Activated naive CD8-positive, alpha-beta T cell treated with anti-CD3 and anti-CD28 coated beads for 36 hours (primary cell): ENCODE measurements at places on chromosomes 4 and X.

GRCh38 chrX:40988100-40988499 lies 97.1 kb upstream of the USP9X start:
- no peak for DNase-seq

- DNase-seq, result no peak
Observed at GRCh38 chr4:78692822-78693170, 83.4 kb upstream of the BMP2K start.

- no peak for DNase-seq
Observed at GRCh38 chrX:139969286-139969685, 4.0 kb upstream of the CXorf66 start.

DNA sequence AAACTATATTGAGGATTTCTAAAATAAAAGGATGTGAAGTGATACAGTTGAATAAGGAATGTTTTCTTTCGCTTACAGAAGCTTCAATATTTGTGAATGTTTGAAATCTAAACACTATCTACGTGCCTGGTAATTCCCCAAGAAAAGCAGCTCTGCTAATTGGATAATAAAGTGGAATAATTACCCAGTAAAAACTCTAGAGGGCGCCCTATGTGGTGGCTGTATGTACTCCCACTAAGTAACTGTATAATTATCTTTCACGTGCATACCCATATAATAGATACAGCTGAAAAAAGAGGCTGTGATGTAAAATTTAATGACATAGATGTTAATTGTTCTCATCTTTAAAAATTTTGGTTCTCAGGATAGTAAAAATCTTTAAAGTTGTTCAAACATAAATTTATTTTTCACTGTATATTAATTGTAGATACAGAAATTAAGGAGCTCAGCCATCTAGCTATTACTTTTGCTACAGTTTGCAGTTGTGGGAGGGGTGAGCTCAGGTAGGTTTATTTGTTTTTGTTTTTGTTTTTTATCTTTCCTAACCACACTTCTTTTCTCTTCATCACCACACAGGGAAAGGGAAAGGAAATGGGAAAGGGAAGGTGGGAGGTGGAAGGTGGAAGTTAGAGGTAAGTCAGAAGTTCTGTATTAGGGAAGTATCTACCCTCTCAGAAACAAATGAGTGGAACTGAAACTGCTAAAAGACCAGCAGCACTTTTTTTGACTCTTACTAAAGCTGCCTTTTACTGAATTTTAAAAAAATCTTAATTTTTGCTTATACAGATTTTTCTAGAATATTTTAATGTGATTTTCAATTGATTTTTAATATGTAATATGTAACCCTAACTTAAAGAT lies 151.7 kb upstream of the RPS6KA6 start:
- DNase-seq, result no peak

GRCh38 chr4:69467797-69468196 lies 27.9 kb downstream of the UGT2B4 start:
- DNase-seq, result no peak

DNA sequence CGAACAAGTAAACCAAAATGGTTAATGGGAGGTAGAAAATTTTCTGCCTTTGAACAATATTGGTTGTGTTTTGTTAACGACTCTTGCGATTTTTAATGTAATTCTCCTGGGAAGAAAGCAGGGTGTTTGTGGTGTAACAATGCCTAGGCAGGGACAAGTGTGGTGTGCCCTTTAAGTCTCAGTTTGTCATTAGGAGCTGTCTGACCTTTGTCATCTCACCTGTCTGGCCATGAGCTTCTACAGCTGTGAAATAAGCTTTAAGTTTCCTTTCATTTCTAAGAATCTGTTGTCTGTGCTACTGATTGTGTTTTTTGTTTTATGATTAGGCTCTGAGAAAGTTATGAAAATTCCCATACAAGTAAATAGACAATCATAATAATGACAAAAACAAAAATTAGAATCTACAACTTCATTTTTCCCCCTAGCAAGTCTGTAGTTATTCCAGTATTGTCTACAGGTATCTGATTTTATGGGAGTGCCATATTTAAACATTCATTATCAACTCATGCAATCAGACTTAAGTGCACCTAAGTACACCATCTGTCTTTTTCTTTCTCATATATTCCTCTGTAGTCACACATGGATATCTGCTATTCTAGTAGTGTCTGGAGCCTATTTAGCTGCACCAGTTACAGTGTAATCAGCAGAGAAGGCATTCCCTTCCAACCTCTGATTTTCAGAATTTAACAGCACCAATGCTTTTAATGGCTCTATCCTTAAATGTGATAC lies 203.5 kb downstream of the PPARGC1A start:
- DNase-seq, result no peak

DNA sequence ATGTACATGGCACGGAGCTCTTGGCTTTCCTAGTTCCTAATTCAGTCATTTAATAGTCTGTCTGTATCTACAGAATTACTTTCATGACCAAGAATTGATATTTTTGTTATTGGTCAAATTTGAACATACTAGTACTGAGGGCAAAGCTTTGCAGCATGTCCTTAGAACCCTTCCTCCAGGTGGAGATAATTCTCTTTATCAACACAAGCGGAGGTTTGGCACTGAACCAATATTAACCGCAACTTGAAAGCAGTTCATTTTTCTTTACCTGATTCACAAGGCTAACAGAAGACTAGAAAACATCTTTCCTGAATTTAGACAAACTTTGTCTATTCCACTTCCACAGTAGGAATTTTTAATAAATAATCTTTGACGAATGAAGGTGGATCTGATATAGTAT lies 73.8 kb downstream of the TACR3 start:
- no peak for DNase-seq

GRCh38 chr4:10413177-10413576 lies 44.0 kb downstream of the ZNF518B start:
- DNase-seq, result no peak

DNA sequence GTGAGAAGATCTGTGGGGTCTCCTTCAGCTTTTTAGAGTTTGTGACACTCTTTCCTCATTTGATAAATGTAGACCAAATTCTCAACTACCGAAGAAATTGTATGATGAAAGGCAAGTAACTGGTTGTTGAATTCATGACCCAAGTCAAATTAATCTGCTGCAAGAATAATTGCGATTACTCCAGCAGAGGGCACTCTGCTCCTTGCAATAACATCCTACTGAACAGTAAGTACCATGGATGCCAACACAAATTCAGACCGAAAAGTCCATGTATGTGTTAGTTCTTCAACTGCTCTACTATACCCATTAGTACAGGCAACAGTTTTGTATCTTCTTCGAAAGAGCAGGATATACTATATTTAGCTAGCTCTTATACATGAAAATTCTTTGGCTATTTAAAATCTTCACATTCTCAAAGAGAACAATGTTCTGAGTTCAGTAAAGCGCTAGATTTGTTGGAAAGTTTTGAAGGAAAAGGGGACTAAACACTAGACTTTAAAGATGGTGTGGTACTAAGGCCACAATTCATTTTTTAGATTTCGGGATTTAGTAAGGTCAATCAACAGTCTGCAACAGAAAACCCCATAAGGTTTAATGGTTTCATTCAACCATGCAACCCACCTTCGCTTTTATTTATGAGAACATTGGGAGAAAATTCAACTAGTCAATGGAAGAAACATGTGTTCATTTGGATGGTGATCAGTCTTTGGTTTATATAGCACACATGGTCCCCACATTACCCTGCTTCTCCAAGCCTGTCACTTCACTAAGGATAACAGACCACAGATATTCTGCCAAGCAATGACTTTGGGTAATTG lies 105.4 kb upstream of the TBC1D9 start:
- peak; percentile 27 for DNase-seq

DNA sequence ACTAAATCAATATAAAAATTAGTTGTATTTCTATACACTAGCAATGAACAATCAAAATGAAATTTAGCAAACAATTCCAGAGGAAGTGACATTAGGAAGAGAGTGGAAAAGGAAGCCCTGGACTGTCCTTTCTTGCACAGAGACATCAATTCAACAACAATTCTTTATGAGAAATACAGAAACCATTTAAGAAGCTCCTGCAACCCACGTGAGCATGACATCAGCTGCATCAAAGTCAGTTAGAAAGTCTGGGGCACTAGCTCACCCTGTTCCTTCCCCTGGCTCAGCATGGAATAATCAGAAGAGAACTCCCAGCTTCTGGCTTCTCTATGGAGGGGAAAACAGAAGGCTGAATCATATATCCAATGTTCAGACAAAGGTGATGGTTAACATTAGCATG lies 48.6 kb upstream of the STARD8 start:
- DNase-seq, result no peak

DNA sequence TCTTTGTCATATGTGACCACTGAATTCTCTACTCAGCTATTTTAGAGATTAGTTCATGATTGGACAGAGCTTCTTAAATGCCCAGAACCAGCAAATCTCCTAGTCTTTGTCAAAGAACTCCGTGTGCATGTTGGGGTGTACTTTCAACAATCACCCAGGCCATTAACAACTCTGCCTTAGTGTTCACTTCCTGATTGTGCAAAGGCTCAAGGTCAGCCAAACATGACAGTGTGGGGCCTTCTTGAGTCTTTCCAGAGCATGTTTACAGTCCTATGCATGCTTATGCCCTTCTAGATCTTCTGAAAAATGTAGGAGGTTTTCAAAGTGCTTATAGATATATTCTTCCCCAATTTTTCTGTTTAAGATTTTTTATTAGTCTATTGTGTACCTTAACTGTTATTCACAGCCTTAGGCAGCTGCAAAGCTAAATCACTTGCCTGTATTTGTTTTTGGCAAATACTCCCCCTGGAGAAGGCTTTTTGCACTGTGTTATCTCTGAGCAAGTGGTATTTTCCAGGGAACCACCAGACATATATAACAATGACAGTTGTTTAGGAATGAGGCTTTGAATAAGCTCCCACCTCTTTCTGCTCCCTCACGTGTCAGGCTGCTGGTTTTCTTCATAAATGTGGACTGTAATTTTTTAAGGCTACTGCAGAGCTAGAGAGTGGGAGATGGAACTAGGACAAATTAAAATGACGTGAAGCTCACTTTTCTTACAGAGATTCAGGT lies 24.0 kb upstream of the DRP2 start:
- DNase-seq, result no peak

DNA sequence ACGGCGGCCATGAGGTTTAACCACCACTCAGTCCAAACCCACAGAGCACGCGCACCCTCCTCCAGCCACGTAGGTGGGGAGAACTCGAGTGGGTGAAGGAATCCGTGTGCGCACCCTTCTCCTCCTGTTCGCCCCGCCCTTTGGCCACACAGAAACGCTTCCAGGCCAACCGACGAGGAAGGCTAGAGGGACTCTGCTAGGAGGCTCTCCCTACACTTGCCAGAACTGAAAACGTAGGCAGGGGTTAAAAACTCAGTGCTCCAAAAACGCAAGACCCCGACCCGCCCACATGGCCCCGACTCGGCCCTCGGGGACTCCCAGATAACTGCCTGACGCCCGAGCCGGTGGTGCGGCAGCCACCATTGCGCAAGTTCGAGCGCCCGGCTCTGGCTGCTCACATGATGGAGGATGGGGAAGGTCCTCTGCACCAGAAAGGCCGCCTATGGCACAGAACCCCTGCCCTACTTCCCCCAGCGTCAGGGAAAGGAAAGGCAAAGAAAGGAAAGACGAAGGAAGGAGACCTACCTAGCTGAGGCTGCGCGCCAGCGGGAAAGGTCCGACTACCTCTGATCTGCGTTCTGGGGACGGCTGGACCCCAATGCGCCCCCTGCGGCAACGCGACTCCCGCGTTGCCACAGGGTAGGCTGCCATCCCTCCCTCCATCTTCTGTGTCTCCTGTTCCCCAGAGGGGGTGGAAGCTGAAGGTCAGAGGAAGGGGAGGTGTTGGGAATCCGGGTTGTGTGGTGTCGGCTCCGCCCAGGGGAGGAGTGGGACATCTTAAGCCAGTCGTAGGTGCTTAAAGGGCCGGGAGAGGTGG lies 201.9 kb upstream of the AGTR2 start:
- no peak for DNase-seq

GRCh38 chrX:55130481-55130880 lies 41.7 kb downstream of the PAGE2 start:
- DNase-seq, result no peak

DNA sequence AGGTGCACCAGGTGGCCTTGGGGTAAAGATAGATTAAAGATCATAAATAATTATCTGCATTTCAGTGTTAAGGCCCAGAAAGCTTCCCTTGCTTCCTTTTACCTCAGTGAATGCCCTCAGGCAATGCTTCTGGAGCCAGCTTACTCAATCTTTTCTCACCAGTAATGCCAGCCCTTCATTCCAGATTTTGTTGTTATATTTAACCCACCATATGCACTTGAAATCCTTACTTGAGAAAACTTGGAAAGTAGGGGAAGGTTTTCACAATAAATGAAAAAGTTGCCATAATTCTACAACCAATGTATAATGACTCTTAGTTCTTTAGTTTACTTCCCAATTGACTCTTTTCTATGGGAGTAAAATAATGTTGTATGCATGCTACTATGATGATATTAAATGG lies 17.1 kb upstream of the PBDC1 start:
- DNase-seq, result no peak

DNA sequence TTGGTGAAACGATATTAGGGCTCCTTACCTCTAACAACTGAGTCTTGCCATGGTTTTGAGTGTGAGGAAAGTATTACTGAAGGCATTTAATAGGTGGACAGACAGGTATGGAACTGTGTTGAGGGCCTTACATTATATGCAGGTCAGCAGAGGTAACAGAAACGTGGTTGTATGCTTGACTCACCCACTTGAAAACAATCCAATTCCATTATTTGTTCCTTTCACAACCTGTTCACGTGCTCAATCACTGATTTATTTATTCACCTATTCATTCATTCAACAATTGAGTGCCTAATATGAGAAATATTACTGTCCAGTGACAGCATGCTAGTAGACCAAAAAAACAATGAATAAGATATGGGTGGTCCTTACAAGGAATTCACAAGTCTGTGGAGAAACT lies 33.3 kb upstream of the PPARGC1A start:
- no peak for DNase-seq

DNA sequence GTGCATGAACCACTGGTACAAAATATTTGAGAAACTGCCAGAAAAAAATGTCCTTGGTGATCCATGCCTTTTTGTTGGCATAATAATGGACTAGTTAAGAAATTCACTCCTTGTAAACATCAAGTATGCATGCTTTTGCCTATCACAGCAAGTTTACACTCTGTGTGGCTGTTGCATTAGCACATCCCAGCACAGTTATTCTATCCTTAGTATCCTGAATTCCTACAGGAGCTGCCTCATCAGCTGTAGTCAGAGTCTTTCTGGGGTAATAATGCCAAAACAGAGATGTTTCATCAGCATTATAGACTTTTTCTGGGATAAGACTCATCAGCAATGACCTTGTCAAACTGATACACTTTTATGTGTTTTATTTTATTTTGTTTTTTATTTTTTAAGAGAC lies 82.8 kb downstream of the CHIC2 start:
- no peak for DNase-seq

DNA sequence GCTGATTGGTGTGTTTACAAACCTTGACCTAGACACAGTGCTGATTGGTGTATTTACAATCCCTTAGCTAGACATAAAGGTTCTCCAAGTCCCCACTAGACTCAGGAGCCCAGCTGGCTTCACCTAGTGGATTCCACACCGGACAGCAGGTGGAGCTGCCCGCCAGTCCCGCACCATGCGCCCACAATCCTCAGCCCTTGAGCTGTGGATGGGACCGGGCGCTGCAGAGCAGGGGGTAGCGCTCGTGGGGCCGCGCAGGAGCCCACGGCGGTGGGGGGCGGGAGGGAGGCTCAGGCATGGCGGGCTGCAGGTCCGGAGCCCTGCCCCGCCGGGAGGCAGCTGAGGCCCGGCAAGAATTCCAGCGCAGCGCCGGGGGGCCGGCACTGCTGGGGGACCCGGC lies 30.7 kb downstream of the MEPE start:
- no peak for DNase-seq

- no peak for DNase-seq
Observed at GRCh38 chr4:89486042-89486441, 178.4 kb upstream of the GPRIN3 start.
